ENCODE measurements at places on chromosomes 4 and X.

DNA sequence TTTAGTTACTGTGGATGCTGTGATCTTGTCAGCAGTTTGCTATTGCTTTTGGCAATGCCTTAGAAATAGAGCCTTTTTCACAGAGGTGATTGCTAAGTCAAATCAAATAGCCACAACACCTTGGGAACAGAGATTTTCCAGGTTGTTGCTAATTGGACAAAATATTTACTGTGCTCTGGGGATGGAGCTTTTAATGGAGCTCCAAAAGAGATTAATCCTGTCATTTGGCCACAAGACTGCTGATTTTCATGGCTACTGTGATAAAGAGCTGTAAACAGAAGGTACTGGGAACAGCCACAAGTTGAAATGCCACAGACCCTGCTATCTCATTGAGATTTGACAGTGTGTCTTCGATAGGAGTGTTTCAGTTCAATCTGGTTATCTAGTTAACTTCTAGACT is 1715.2 kb upstream of the ADGRL3 start:
- no peak for DNase-seq

DNA sequence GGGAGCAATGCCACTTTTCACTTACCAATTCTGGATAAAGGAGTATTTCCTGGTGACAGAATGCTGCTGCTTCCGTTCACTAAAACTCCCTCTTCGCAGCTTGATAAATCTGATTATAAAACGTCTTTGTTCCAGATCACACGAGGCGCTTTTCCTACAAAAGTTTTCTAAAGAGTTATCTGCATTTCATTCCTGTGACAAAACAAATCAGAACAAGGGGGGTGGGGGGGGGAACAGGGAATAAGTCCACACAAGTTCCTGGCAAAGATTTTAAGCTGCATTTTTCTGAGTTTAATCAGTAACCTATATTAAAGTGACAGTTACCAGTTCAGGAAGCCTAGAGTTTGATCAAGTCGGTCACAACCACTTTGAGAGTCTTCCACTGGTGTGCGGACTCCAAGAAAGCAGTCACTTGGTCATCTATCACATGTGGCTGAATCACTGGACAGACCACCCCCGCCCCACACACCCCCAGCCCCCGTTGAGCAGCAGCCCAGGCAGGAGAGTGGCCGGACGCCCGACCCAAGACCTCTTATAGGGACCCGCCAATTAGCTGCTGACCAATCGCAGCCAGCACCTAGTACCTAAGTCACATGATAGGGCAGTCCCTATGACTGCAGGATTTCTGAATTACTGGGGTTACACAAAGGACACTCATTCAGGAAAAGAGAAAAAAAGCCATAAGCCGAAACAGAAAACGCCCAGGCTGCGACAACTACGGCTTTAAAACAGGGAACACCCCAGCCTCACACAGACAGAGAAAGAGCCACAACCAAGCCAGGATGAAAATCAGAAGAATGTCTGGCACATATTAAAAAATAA is 569.3 kb upstream of the DIPK2B start:
- no peak for DNase-seq

DNA sequence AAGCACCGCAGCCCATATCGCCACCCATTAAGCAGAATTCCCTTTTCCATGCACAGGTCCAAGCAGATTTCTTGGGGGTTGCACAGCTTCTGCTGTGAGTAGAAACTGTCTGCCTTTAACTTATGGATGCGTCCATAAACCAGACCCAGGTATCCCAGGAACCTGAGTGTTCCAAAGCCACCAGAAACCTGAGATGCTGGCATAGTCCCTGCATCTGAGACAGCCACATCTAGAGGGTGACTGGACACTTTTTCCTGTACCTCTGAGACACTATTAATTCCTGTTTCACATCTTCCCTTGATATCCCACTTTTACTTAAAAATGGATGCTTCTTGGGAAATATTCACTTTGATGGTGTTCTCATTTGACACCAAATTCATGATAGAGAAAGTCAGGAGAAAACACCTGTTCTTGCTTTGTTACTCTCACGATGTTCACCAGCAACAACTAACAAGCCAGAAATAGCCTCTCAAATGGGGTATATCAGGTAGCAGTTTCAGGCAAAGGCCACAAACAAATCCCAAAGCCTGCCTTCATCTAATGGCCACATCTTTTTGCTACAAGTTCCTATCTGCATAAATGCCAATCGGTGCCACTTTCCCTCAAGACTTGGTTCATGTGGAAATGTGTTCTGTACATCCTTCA is 45.5 kb upstream of the PRDX4 start:
- no peak for DNase-seq

DNA sequence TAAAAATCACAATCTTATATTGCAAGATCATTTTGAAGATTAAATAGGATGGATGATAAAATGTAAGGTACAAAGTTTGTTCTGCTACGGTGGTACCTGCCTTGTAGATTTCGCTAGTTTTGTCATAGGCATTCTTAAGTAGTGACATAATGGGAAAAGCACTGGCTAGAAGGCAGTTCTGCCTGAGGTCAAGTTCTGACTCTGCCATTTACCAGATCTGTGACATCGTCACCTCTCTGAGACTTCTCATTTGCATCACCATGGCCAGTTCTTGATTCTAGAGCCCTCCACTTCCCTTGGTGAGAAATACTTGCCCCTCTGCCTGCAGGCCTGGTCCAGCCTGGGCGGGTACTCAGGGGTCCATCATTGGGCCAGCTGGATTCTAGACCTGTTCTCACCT is 85.2 kb downstream of the HS3ST1 start:
- DNase-seq: no peak

DNA sequence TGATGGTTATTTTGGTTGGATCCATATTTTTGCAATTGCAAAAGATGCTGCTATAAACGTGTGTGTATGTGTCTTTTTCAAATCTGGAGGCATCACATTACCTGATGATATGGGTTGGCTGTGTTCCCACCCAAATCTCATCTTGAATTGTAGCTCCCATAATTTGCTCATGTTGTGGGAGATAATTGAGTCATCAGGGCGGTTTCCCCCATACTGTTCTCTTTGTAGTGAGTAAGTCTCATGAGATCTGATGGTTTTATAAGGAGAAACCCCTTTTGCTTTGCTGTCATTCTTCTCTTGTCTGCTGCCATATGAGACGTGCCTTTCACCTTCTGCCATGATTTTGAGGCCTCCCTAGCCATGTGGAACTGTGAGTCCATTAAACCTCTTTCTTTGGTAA is 33.4 kb downstream of the APOOL start:
- no peak for DNase-seq

DNA sequence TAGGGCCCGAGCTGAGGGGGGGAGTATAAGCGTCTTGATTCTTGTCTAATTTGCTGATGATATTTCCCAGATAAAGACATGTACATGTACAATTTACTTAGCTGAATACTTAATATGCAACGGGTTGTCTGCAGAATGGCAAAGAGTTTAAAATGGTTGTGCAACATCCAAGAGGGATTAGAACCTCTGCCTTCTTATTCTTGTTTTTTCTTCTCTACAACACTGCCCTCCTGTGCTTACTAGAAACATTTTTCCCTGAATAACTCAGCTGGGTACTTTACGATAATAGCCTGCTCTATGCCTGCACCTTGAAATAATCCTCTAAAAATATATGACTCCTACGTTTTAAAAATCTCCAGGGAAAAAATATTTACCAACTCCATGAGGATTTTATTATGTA is 41.8 kb downstream of the INTS12 start:
- DNase-seq: no peak

GRCh38 chr4:113468165-113469022 is 293.1 kb downstream of the CAMK2D start:
- DNase-seq: no peak

DNA sequence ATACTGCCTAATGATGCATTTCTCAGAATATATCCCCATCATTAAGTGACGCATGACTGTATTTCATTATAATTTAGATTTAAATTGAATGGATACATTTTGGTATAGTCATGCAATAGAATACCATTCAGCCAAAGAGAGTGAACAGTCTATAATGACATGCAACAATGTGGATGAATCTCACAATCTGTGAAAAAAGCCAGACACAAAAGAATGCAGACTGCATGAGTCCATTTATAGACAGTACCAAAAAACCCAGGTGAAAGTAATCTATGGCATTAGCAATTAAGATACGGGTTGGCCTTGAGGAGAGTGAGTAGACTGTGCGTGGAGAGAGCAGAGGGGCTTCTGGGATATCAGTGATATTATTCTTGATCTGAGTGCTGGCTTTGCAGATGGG is 239.7 kb upstream of the PGRMC2 start:
- DNase-seq: no peak

GRCh38 chr4:109419679-109420078 is 13.9 kb upstream of the SEC24B start:
- no peak for DNase-seq

DNA sequence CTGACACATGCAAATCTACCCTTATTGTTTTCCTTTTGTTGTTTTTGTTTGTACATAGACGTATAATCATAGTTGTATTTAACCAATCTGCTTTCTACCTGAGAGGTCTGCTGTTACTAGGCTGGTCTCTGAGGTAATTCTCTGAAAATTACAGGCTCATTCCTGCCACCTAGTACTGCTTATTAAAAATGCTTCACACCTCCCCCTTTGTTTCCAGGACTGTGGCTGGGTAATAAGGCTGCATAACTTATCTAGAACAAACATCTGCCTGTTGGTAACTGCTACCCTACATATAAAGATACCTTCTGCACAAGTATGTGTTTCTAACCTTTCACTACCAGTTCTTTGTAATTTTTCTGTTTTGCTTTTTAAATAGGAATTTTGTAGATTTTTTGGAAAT is 34.2 kb downstream of the COX7B2 start:
- DNase-seq: no peak

- DNase-seq: no peak
Observed at GRCh38 chr4:112905728-112906127, 143.7 kb upstream of the ANK2 start.

DNA sequence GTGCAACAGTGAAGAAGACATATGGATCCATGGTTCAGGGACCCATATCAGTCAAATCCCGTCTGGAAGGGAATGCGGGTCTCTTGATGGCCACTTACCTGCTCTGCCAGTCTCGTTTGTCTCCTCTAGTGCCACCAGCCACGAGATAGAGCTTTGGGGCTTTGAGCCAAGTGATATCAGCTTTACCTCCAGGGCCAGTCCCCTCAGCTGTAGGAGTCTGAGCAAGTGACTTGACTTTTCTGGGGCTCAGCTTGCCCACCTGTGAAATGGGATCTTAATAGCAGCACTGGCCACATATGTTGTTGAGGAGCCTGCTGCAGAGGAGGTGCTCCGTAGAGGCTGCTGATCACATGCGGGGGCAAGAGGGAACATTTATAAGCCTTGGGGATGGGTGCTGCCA is 1.2 kb downstream of the SLC2A9 start:
- no peak for DNase-seq

DNA sequence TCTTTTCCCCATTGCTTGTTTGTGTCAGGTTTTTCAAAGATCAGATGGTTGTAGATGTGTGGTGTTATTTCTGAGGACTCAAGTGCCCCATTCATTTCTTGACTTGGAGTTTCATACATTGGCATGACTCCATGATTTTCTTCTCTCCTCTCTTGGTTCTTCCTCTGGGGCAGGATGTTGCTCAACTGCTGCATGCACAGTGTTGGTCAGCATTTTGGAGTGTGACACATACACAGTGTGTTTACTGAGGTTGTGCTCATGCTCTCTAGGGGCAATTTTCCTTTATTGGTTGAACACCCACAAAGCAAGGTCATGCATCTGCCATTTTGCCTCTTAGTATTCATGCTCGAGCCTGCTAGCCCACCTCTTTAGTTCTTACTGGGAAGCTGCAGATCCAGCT is 1993.8 kb downstream of the ARAP2 start:
- no peak for DNase-seq

DNA sequence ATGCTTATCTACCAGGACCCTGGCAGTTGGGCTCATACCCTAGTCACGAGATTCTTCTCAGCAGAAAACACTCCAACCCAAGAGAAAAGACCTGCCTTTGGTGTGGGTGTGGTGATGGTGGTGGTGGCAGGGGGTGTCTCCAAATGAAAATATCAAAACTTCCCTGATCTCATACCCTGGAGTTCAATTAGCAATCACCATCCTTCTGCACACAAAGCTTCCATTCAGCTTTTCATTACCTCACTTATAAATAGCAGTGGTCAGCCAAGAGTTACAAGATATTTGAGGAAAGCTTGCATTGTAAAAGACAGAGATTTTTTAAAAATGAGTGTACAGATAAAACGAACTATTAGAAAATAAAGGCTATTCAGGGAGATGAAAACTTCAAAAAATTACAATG is 580.8 kb upstream of the MAGEB2 start:
- no peak for DNase-seq

DNA sequence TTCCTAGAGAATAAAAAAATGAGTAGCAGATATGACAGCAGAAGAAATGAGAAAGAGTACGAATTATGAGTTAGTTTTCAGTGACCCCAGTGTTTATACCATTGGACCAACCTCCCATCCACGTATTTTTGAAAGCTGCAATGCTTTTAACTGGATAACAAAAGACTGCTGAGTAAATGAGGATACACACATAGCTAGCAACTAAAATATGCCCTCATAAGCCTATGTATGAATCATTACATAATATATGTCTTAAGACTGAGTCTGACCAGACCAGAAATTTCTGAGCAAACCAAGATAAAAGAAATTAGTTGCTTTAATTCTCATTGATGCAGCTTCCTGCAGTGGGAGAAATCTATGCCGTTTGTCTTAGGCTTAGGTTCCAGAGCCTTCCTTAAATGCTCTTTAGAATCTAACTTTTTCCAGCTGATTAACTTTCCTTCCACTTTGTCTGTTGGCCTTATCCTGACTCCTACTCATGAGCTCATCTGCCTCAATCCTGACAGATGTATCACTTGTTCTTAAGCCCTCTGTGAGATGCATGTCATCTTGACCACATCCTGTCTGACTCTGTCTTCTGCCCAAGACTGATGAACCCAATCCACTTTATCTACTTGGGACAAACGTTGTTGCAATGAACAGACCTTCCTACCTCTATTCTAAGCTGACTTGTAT is 301.4 kb upstream of the AADAT start:
- no peak for DNase-seq

GRCh38 chr4:53608242-53608641 is 17.0 kb upstream of the LNX1 start:
- no peak for DNase-seq

- no peak for DNase-seq
Observed at GRCh38 chr4:146275370-146275769, 61.0 kb downstream of the REELD1 start.

DNA sequence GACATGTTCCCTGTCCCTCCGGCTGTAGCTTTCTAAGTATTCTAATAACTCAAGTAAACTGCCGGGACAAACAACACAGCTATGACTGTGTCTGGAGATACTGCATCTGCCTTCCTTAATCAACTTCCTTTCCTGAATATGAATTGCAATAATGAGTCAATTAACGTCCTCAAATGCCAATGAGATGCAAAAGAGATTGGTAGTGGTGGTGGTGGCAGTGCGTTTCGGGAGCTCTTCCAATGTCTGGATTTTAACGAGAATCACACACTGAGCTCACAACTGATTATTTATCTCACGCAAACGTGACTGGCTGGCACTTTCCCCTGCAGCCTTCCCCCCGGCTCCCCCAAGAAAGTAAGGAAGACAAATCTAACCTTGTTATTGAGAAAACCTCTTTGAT is 226.1 kb upstream of the GK2 start:
- DNase-seq: no peak

Data from naive thymus-derived CD4-positive, alpha-beta T cell (primary cell).